IMR-90 (cell line): ENCODE measurements at places on chromosomes 5 and 9.
A peak's percentile ranks its signal among the peaks of the same experiment; 100 is the strongest.

GRCh38 chr9:16335788-16336580, 534.5 kb downstream of the BNC2 start:
- peak; percentile 99 for DNase-seq

DNA sequence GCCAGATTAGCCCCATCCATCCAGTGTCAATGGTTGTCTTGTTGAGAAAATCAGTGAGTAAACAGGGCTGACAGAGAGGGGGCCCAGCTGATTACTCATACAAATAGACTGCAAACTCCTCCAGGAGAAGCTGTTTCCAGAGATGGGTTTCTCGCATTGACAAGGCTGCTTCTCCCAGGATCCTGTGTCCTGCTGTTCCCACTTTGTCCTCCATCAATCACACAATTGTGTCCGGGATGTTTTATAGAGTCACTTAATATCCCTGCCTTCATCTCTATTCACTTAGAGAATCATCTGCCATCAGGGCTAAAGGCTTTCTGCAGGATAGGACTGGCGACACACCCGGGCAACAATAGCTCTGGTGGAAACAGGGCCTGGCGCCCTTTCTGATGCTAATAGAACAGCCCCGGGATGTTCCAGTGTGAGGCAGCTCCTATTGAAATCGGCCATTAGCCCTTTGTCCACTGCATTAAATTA, 71.7 kb upstream of the TBCA start:
- DNase-seq, result no peak

- no peak for DNase-seq
Observed at GRCh38 chr5:166648736-166649135, 1642.7 kb upstream of the WWC1 start.

DNA sequence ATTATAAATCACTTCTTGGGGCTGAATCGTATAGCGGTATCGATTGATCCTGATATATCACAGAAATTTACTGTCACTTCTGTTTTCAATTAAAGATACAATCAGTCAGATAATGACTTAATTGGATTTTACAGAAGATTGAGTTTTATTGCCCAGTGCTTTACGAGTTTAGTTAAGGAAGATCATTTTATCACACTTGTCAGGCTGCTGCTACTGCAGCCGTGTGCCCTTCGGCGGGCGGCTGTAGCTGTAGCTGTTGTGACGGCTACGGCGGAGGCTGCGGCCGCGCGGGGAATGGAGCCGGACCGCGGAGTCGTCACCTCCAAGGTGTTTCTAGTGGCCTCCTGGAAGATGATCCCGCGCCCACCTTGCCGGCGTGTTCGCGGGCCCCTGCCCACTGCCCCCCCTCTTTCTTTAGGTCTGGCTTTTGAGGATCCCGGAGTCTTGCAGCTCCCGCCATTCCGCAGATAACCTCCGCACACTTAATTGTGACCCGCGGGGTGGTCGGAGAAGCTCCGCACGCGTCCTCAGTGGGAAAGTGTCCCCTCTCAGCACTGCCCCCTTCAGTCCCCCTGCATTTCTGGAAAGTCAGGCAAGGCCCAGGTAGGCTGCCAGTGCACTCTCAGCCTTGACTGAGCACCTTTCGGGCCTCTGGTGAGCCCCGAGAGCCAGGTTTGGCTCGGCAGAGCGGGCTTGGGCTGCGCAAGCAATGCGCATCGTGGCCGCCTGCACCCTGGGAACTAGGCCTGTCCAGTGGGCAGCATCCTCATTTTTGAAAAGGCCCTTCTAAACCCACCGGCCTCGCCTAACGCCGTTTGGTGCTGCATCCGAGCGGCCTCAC, 6.9 kb upstream of the DMRT3 start:
- no peak for DNase-seq

GRCh38 chr5:32339198-32339597, 26.5 kb upstream of the MTMR12 start:
- peak; percentile 16 for DNase-seq

- no peak for DNase-seq
Observed at GRCh38 chr9:13128266-13128860, 151.1 kb downstream of the MPDZ start.

DNA sequence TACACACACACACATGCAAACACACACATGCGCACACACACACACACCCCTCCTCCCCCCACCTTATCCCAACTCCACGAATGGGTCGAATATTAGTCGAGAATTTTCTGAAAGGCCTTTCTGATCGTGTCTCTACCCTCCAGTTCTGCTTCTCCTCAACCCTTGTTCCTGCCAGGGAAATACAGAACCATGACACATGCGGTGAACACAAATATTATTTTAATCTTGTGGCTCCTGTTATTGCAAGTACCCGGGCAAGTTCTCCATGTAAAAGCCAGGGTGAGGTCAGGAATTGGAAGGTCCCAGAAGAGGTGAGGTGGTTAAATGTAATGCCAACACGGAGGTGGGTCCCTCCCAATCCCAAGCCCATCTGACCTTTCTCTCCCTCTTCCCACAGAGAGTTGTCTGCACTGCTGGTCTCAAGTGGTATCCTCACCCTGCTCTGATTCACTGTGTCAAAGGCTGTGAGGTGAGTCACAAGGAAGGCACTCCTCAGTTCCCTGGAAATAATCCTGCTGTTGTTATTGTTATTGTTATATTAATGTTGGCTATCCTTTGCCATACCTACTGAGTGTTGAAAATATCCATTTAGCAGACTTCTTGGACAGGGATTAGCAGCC, 223.7 kb downstream of the PAPPA start:
- DNase-seq, result peak; percentile 75

DNA sequence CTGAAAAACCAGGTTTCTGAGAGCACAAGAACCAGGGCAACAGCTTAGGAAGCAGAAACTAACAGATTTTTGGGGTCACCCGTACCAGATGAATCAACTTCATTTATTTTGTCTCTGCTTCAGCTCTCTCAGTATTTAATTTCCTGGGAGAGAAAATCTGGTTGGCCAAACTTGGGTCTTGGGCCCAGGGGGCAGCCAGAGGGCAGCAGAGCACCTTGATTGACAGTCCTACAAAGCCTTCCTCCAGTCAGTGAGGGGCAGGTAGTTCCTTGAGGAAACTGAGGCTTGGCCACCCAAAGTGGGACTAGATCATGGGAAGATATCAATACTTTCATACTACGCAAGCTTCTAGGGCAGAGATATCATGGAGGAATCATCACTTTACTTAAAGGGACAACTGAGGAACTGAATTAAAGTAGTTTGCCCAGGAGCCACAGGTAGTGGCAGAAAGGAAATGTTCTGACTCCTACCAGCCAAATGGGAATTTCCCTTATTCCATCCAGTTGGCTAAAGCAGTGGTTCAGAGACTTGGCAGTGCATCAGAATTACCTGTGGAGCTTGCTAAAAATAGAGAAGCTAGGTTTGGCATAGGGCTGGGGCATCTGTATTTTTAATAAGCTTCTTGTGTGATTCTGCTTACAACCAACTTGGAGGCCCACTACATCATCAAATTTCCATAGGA, 21.5 kb upstream of the ARHGAP26 start:
- DNase-seq, result no peak

GRCh38 chr5:32531885-32532520, 53.4 kb upstream of the SUB1 start:
- DNase-seq, result peak; percentile 74

DNA sequence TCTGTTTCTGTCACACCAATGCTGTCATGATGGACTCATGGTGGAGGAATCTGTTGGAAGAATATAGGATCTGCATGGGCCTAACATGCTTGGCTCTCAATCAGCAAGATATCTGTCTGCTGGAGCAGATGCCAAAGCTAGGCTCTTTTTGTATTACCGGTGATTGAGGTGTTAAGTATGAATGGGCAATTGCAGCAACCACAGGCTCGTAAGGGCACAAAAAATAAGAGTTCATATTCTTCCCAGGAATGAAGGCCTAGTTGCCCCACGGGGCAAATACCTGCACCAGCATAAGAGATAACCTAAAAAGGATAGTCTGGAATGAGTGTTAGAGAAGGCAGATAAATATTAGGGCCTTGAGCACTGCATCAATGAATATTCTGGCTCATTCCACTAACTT, 679.5 kb upstream of the COX7C start:
- no peak for DNase-seq

DNA sequence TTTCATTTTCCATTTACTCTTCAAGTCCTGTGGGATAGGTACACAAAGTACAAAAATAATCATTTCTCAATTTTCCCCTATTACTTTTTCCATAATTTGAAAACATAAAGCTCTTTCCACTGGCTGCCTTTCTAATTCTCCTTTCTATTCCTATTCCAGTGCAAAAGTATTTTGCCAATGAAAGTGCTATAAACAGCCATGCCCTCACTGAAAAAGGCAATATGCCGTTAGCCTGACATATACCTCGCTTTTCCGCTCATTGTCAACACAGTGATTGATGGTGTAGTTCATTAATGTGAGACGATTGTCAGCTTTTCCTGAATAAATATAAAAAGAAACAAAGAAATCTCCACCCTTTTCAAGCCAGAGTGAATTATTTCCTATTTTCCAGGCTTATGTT, 97.5 kb downstream of the EBF1 start:
- DNase-seq, result no peak

DNA sequence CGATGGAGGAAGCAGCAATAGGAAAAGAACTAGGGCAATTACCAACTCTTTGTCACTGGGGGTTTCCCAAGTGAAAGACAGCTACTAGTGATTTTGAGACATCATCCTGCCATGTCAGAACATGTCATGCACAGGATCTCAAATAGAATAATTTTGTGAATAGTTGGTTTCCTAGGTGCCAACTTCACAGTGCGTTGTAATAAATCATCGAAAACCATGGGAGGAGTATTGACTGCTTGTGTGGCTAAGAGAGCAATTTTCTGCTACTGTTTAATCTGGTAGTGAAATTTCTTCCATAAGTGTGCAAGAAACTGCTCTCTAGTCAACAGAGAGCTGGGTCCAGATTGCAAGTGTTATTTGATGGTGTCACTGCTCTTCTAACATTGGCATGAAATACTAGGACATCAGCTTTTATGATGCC, 168.6 kb downstream of the NNT start:
- no peak for DNase-seq

- no peak for DNase-seq
Observed at GRCh38 chr5:139082813-139083498, 115.2 kb downstream of the SIL1 start.

DNA sequence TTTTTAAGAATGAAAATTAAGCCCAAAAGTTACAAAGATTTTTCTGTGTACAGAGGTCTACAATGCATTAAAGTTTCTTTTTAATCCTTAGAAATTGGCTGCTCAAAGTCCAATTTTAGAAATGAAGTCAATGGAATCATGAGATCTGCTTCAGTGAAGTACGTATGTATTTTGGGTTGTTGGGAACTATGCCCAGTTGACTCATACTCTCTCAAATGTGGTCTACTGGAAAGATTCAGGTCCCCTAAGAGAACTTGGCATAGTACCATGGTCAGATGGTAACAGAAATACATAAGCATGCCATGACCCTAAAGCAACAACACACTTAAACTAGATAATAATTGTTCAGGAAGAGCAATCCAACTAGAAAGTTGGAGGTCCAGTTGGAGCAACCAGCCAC, 23.0 kb downstream of the FBLL1 start:
- DNase-seq, result peak; percentile 97

GRCh38 chr5:32225445-32225844, 51.3 kb upstream of the GOLPH3 start:
- DNase-seq, result peak; percentile 67
